NCI-H69 (cell line): ENCODE measurements at places on chromosomes 16 and 17.
A peak's percentile ranks its signal among the peaks of the same experiment; 100 is the strongest.

DNA sequence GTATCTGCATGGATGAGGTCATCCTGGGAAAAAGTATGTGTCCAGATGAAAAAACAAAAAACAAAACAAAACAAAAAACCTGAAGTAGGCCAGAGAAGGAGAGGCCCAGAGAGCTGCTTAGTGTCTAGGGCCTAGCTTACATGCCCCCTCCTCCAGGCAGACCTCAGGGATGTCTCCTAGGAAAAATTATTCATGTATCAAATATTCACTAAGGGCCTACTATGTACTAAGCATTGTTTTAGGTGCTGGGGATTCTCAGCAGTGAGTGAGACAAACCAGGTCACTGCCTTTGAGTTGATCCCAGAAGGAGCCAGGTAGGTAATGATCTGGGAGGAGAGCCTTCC lies 49.5 kb downstream of the IRX6 start:
- no peak for DNase-seq

DNA sequence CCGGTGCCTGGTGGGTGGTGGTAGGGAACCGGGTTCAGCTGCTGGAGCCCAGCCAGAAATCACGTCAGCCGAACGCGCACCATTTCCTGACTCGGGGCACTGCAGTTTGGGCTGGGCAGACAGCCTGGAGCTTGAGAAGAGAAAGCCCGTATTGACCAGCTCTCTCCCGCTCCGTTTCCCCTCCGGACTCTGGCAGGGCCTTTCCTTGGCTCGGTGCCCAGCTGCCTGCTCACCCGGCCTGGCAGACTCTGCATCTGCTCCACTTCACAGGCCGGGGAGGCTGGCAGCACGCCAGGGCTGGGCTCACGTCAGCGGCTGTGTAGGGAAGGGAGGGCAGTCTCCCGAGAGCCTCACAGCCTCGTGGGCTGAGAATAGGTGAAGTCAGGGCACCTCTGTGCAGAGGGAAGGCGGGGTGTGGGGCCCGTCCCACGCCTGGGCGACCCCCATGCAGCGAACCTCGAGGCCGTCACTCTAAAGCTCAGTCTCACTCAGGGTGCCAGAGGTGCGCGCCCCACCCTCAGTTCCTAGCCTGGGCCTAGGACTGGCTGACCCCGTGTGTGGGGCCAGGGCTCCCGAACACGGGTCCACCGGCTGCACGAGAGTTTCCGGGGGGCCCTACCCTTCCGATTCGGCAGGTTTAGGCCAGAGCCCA lies 59.1 kb downstream of the OR1D5 start:
- DNase-seq, result peak; percentile 96

- DNase-seq, result peak; percentile 34
Measured at GRCh38 chr16:9148374-9149015, 57.1 kb downstream of the HAPSTR1 start.

GRCh38 chr17:67165201-67165600 lies 79.8 kb downstream of the HELZ start:
- no peak for DNase-seq

- no peak for DNase-seq
Measured at GRCh38 chr16:86314402-86315025, 195.8 kb upstream of the FOXF1 start.
